ENCODE measurements at places on chromosomes 13 and 19.

- DNase-seq, result no peak
These were observed 315.7 kb upstream of the SLITRK5 start for GRCh38 chr13:87355451-87355850.

GRCh38 chr19:22427547-22427946 is 5.4 kb upstream of the ZNF98 start:
- no peak for DNase-seq

- DNase-seq, result no peak
These were observed 302.2 kb downstream of the EFNB2 start for GRCh38 chr13:106233134-106233735.

- DNase-seq, result no peak
These were observed 485.5 kb downstream of the DIAPH3 start for GRCh38 chr13:59677966-59678814.

GRCh38 chr19:44552324-44552723 is 22.8 kb upstream of the CEACAM20 start:
- no peak for DNase-seq

GRCh38 chr13:66840621-66841020 is 389.5 kb downstream of the PCDH9 start:
- no peak for DNase-seq

DNA sequence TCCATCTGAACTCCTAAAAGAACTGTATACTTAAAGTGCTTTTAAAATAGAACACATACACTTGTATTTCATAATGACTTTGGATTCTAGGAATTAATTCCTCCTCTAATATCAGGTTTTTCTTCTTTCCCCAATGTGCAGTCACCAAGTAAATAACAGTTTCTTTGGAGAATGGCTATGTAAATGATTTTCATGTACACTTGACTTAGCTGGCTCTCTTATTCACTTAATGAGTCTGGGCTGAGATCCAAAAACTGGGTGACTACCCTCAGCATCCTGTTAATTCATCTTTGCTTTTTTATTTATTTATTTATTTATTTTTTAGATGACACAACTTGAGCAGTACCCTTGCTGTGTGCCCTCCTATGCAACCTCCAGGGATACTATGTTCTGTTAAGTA is 1003.7 kb downstream of the SLITRK1 start:
- DNase-seq, result no peak

DNA sequence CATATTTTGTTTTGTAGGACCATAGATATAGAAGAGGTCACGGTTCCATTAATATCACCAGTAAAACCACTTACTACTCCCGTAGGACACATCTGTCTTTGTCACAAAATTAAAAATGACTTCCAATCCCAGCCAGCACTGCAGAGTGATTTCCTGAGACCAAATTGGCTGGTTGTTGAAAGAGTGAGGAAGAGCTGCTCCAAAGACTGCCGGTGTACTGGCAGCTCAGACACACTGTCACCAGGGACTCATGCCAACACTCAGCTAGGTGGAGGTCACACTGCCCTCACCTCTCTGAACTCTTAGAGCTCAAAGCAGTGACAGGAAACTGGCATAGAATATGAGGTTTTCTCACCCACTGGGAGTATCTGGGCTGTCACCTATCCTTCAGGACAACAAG is 52.1 kb downstream of the FLT1 start:
- DNase-seq, result no peak

GRCh38 chr19:33175886-33176669 is 18.1 kb upstream of the LRP3 start:
- no peak for DNase-seq

GRCh38 chr19:54436628-54437252 is 12.3 kb upstream of the LENG8 start:
- DNase-seq, result no peak

DNA sequence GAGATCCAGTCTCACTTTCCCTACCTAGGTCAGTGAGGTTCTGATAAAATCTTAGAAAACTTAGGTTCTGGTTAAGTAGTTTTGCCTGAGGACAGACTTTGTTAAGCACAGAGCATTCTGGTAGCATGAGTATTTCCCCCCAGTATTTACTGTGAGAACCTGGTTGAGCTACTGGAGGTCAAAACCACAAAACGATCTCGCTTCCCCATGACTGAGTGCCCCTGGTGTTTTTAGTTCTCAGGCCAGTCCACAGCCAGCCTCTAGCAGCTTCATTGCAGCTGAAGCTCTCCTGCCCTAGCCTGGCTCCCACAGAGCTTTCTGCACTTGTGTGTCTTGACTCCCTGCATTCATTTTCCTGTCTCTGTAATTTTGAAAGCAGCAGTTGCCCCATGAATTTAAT is 1138.2 kb downstream of the UQCRFS1 start:
- DNase-seq, result no peak

DNA sequence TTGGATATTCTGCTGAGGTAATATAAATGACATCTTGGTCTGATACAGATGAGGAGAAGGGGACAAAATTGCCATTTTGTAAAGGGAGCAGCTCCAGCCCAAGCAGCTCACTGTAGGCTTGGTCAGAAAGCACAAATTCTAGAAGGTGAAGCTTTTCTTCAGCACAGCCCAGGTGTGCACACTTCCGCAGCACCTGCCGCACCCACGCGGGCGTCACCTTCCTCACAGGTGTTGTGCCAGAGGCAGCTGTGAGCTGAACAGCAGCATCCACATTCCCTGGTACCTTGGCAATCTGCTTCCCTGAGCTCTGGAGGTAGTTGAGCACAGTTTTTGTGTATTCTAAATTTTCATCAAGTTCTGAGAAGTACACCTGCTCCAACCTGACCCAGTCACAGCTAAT is 79.0 kb downstream of the SACS start:
- no peak for DNase-seq

GRCh38 chr19:1019980-1020867 is 699 bp downstream of the TMEM259 start:
- DNase-seq, result no peak
